ENCODE measurements at places on chromosomes 5 and 9.

GRCh38 chr9:2576631-2577030 is 45.0 kb upstream of the VLDLR start:
- DNase-seq, result no peak

- no peak for DNase-seq
Observed at GRCh38 chr5:97906135-97906534, 723.1 kb upstream of the RIOK2 start.

DNA sequence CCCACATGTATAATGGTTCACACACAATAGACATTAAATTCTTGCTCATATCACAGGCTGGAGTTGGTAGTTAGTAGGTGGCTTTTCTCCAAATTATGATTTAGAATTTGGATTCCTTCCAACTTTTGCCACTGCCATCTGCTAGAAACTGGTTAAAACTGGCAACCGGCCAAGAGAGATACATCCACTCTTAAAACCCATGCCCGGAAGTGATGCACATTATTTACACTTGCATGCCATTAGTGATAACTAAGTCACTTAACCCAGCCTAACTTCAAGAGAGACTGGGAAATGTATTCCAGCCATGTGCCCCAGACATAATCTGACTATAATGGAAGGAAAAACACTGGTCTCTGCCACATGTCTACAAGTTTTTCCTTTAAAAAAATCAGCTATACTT is 395.7 kb upstream of the SEMA6A start:
- DNase-seq, result no peak

DNA sequence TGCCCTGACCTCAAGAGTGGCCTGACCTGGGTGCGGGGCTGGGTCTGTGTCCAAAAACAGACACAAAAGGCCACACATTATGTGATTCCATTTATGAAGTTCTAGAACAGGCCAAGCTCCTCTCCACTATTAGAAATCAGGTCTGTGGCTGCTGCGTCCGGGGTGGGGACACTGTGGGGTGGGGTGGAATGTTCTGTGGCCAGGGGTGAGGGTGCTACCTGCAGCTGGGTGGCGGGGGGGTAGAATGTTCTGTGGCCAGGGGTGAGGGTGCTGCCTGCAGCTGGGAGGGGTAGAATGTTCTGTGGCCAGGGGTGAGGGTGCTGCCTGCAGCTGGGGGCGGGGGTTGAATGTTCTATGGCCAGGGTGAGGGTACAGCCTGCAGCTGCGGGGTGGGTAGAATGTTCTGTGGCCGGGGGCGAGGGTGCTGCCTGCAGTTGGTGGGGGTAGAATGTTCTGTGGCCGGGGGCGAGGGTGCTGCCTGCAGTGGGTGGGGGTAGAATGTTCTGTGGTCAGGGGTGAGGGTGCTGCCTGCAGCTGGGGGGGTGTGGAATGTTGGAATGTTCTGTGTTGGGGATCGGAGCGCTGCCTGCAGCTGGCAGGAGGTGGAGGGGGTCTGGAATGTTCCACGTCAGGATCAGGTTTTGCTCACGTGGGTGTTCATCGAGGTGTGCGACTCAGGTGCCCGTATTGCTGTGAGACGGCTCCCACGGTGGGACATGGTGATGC is 8.3 kb downstream of the LCN12 start:
- DNase-seq, result no peak

- DNase-seq, result no peak
Observed at GRCh38 chr5:14016549-14016948, 72.1 kb upstream of the DNAH5 start.

DNA sequence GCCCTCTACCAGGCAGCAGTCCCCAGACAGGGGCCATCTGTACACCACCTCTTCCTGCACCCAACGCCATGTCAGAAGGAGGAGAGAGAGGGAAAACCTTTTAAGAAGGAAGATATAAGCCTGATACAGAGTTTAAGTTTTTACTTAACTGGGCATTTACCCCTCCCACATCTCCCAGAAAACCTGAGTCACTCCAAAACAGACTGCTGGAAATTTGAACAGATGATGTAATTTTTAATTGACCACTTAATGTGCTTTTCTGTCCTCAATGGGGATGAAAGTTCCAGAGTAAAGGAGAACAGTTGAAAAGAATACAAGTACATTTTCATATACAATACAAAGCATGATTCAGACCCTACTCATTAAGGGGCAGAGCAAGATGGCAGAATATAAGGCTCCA is 63.9 kb downstream of the TTC39B start:
- DNase-seq, result no peak

GRCh38 chr9:36401164-36401740 is 1.2 kb upstream of the RNF38 start:
- peak; percentile 46 for DNase-seq

DNA sequence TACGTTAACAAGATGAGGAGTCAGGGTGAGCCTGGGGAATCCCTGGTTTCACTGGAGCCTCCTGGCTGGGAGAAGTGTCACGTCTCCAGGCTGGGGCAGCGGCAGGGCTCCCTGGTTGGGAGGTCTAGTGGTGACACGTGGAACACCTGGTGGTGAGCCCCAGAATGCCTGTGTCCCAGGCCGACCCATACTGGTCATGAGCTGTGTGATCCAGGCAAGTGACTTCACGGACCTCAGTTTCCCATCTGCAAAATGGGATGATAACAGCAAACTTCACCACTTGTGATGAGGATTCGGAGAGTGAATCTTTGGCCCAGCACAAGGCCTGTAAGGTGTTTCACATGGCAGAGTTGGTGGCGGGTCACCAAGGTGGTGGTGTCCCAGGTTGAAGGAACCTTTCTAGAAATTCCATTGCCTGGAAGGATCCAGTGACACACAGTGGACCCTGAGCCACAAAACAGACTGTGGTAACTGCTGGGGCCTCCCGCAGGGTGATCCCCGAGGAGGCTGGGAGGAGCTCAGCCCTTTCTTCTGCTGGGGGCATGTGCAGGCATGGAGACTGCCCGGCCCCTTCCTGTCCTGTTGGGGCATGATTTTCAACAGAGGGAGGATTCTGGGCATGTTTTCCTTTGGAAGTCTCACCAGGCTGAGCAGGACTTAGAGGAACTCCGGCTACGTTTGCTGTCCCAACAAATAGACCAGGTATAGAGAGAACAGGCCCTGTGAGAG is 153.9 kb upstream of the IER5L start:
- no peak for DNase-seq

- DNase-seq, result no peak
Observed at GRCh38 chr5:78550891-78551290, 97.7 kb downstream of the LHFPL2 start.

DNA sequence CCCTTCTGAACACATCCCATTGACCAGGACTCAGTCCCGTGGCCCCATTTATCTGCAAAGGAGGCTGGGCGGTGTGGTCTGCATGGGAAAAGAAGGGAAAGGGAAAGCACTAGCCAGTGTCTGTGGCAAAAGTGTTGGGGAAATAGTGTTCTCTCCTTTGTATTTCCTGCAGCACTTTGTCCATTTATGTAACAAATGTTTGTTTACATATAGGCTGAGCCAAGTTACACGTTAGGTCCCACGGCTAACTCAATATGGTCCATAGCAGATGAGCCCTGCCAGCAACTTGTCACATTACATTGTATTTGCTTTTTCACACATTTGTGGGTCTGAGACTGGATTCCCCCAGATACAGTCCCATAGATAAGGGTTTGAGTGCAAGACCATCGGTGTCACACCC is 260.5 kb downstream of the MSX2 start:
- DNase-seq, result no peak

- DNase-seq, result no peak
Observed at GRCh38 chr9:10230512-10230911, 382.3 kb downstream of the PTPRD start.

- no peak for DNase-seq
Observed at GRCh38 chr5:35331956-35332950, 102.0 kb upstream of the PRLR start.

GRCh38 chr9:114856215-114856941 is 50.5 kb upstream of the TNFSF15 start:
- no peak for DNase-seq

GRCh38 chr5:141172381-141173204 is at the start of gene PCDHB7:
Gene PCDHB7 (plus strand): TSS chr5:141172644. CDS start chr5:141172836, 192 bp downstream.
- DNase-seq, result peak; percentile 52

DNA sequence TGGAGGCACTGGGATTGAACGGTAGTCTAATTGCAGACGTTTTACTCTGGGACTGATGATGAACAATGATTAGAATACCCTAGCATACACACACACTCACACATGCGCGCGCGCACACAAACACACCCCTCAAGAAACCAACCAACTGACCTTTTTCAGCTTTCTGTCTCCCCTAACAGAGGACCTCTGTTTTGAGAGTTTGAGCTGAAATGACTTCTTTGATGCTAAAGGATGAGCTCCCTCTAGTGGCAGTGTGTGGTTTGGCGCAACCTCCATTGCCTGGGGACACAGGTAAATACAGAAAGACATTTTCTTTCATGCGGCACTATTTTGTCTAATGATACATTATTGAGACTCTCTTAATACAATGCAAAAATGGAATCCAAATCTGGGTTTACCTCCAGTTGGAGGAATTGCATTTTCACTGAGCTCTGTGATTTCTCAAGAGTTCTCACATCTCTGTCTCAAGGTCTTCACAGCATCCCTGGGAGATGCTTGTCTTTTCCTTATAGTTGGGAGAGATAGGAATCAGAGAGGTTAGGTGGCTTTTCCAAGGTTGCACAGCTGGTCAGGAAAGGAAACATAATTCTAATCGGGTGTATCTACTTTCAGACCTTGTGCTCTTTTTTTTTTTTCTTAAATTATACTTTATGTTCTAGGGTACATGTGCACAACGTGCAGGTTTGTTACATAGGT is 187.5 kb downstream of the TMEM38B start:
- DNase-seq, result peak; percentile 62

GRCh38 chr9:121383715-121384114 is 13.7 kb upstream of the STOM start:
- no peak for DNase-seq

DNA sequence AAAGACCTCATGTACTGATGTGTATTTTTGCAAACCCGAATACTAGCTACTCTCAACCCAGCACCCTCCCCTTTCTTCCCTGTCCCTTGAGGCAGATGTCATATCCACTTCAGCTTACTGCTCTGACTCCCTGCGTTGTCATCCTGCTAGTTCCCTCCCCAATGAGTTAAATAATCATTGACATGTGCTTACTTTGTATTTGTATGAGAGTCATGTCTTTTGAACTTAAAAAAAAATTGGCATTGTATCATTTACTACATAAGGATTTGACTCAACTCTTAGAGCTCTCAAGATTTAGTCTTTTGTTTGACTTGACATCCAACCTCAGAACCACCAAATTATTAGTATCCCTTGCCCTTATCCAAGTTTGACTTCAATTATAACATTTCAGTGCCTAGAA is 219.7 kb upstream of the TUT7 start:
- DNase-seq, result no peak

- no peak for DNase-seq
Observed at GRCh38 chr9:89808076-89808755, 203.4 kb downstream of the GADD45G start.

- DNase-seq, result no peak
Observed at GRCh38 chr5:2912741-2913140, 161.3 kb upstream of the IRX2 start.

GRCh38 chr5:15785531-15785981 is 285.6 kb downstream of the FBXL7 start:
- no peak for DNase-seq

- no peak for DNase-seq
Observed at GRCh38 chr9:80699511-80699998, 989.8 kb downstream of the TLE1 start.

- DNase-seq, result no peak
Observed at GRCh38 chr9:16514131-16514530, 356.3 kb downstream of the BNC2 start.

- no peak for DNase-seq
Observed at GRCh38 chr9:93821307-93821703, 133.8 kb downstream of the BARX1 start.

- DNase-seq, result no peak
Observed at GRCh38 chr9:79759460-79759859, 187.7 kb downstream of the TLE4 start.

DNA sequence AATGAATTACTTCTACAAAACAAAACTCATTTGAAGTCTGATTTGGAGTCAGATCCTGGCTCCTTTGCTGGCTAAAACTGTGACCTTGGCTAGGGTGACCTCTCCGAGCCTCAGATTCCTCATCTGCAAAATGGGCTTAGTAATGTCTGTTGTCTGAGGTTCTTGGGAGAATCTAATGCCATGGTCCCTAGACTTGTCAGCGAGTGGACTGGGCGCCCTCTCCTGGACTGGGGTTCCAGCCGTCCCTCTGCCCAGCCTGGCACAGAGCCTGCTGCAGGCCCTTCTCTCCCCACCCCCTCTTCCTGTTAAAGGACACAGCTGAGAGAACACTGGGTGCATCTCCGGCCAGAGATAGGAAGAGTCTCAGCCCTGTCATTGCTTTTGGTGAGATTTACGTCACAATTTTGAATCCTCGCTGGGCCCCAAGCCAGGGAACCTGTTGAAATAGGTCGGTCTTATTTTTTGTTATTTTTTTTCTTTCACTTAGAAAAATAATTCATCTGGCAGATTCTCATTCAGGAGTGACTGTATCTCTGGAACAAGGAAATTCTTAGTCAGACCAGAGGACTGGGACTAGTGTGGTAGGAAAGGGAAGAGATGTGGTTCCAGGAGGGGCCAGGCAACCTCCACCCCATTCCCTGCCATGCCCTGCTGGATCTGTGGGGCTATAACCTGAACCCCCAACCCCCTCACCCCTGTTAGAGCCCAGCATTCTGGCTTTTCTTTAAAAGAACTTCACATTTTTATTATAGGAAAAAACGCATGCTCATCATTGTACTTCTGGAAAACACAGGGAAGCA is 48.2 kb upstream of the RPL26L1 start:
- peak; percentile 99 for DNase-seq

DNA sequence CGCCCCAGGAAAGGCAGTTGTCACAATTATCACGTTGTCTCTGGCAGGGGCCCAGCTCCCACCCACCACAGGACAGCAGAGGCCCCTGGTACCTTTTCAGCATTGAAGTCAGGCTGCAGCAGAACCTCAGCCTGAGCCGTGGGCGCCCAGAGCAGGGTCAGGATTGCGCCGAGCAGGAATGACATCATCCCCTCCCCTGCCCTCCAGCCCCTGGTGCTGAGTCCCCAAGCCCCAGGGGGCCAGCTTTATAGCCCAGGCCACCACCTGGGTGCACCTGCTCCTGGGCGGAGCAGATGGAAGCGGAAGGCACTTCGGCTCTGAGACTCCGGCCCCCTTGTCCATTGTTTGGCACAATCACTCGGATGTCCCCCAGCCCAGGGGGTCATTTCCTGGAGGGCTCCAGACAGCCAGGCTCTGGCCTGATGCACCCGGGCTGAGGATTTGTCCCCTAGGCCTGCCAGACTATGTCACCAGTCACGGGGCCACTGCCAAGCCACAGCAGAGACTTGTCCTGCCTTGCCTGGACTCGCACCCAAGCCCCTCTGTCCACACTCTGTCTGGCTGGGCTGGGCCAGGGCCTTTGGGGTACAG is at the start of gene LCN15:
LCN15 (minus strand) TSS at position 218 of the 591 bp plus-strand sequence; CDS start at position 188, 30 bp downstream.
- no peak for DNase-seq

GRCh38 chr9:124663046-124663961 is 107.8 kb downstream of the NR6A1 start:
- no peak for DNase-seq

GRCh38 chr5:43010935-43011315 is 29.2 kb downstream of the ANXA2R start:
- DNase-seq, result no peak

DNA sequence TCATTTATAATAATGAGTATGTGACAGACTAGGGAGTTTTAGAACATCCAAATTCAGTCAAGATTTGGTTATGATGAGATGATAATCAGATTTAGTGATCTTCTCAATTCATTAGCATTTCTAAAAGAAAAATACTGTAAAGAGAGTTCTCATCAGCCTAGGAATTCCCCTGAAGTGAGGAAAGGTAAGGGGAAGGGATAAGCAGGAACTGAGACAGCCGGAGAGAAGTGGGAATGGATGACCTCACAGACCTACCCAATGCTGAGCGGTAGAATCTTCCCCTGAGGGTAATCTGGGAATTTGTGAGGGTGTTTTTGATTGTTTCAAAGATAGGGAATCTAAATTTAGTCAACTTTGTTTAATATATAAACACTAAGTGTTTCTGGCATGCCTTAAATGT is 16.7 kb upstream of the GPBP1 start:
- no peak for DNase-seq

Measured in NCI-H460 (cell line).